Umbilical cord (tissue), 2 donors: ENCODE measurements at places on chromosomes 13 and 19. TPM values are rescaled to one million over a fixed set of nuclear protein-coding genes. Genes with fewer than 3 reads are reported as not detected.

GRCh38 chr13:90934741-90935140, 412.7 kb upstream of the MIR17HG start:
- DNase-seq, result no peak

GRCh38 chr13:41458761-41459431, 1.5 kb downstream of the RGCC start:
- no peak for DNase-seq

DNA sequence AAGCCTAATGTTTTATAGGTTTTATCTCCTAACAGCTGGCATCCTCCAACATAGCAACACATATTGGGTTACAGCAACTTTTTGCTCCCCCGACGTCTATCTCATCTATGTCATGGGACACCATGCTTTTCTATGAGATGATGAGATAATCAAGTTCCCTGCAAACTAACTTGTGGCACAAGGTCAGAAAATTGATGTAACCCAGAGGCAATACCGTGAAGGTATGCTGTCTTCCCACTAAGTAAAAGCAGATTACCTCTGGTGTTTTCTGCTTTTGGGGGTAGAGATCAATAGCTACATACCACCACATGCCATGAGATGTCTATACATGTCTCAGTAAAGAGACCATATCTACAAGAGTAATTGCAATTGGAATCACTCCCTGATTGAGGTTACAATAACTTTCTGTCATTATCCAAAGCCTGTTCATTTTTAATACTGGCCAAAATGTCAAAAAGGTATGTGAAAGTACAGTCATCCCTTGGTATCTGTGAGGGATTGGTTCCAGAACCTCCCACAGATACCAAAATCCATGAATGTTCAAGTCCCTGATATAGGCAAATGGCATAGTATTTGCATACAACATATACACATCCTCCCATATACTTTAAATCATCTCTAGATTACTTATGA, 131.3 kb downstream of the CYSLTR2 start:
- DNase-seq, result no peak

Gene LGALS7B
- 139 TPM for total RNA-seq

Gene MAST1
- 2.2 TPM for total RNA-seq

DNA sequence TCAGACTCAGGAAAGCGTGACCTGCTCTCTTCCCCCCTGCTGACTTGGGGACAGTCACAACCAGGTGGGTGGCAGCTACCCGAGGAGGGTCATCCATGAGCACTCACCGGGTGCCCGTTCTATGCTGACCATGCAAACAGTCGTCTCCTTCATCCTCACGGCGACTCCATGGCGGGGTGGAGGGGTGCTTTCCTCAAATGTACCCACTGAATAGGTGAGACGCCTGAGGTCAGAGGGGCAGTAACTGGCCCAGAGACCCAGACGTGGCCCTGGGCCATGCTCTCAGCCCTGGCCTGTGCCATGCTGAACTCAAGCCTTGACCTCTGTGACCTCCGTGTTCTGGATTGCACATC, 59.2 kb upstream of the TPM4 start:
- no peak for DNase-seq

DNA sequence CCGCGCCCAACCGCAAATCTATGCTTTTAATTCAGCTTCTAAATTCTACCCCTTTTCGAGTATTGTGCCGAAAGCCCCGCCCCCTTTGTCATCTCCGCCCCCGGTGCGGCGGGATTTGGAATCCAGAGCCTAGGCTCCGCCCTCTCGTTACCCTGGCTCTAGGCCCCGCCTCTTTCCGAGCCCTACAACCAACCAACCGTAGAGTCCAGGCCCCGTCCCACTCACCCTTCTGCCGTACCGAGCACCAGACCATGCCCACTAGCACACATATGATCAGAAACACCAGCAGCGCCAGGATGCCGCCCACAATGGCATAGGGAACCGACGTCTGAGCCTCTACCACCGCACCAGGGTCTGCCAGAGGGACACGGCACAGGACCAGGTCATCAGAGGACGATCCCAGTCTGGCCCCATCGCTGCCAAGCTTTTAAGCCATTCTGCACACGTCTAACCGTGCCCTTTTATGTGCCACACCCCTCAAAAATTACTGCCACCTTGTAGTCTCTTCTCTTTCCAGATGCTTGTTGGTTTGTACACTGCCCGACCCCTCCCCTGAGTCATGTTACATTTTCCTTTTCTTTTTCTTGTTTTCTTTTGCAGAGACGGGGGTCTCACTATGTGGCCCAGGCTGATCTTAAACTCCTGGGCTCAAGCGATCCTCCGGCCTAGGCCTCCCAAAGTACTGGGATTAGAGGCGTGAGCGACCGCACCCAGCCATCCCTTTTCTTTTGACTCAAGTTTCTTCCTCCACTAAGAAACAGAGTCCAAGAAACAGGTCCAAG, 4.7 kb upstream of the ZNF428 start:
- no peak for DNase-seq

DNA sequence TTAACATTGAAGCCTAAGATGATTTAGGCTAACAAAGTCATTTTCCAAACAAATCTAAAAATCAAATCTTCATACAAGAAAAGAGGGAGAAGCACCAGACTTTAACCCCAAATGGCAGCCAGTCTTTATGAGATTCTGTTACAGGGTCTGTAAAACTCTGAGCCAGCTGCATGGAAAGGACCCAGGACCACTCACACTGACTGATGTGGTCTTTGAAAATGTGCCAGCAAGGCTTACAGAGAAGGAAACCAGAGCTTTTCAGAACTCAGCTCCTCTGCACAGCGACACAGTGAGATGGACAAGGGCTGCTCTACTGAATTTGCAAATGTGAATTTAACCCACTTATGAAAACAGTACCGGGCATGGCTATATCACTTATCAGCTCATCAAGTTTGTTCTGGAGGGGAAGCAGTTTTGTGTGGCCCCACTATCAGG, 98.8 kb upstream of the SERP2 start:
- DNase-seq, result peak; percentile 65

Gene NUMBL
- 27.2 TPM for total RNA-seq

DNA sequence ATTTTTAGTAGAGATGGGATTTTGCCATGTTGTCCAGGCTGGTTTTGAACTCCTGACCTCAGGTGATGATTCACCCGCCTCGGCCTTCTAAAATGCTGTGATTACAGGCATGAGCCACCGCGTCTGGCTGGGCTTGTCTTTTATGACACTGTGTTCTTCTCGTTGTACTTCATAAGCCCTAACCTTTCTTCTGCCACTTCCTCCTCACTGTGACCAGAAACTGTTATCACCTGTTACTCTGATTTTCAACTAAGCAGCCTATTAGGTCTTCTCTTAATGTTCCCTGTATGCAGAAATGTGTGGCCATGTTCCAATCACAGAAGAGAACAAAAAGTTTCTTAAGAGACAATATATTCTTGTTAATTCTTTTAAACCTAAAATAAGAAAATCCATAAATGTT, 16.4 kb downstream of the ZNF790 start:
- DNase-seq, result no peak

- peak; percentile 77 for DNase-seq
Observed at GRCh38 chr13:33452873-33453517, 167.4 kb upstream of the STARD13 start.

- DNase-seq, result no peak
Observed at GRCh38 chr13:50936679-50937078, 27.1 kb downstream of the RNASEH2B start.

GRCh38 chr19:35223084-35223790, 5.3 kb downstream of the FAM187B start:
- DNase-seq, result no peak

Gene KIR3DL2
- total RNA-seq, result 0.72 TPM

DNA sequence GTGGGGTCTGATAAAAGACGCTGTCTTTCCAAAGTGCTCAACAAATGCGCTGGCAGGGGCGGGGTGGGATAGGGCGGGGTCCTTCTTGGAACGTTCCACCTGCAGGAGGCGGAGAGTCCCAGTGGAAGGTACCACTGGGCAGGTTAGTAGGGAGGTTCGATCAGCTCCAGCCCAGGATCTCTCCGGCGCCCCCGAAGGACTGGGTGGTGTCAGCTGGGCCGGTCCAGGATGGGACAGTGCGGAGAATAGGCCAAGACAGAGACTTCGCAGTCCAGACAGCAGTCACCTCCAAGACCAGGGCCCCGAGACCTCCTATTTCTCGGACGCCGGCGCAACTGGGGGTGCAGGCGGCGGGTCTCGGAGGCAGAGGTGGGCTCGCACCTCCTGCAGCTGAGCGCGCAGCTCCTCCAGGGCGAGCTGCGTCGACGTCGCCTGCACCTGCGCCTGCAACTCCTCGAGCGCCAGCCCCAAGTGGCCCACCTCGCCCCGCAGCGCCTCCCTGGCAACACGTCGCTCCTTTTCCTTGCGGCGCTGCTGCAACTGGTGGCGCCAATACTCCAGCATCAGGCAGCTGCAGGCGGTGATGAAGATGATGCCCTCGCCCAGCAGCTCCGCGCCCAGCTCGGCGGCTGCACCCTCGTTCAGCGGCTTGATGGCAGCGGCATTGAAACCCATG, 21.6 kb downstream of the VASP start:
- DNase-seq, result peak; percentile 44

GRCh38 chr19:49543032-49543431, 15.2 kb downstream of the RCN3 start:
- no peak for DNase-seq

DNA sequence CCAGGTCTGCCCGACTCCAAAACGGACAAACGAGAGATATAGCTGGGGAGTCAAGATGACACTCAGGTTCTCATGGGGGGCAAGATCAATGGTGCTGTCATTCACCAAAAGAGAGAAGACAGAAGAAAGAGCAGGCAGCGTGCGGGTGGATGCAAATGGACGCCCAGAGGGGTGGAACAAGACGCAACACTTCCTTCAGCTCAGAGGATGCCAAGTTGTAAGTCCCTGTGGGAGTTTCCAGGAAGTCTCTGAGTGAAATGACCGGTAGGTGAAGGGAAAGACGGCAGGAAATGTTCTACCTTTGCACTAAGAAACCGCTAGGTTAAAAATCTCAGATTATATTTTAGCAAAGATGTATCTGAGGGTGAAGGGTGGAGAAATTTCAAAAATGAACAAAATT, 26.5 kb downstream of the TUBGCP3 start:
- no peak for DNase-seq

GRCh38 chr19:31058676-31059340, 290.4 kb downstream of the TSHZ3 start:
- no peak for DNase-seq

Gene PLIN5
- total RNA-seq, result 0.72 TPM

GRCh38 chr13:32669030-32669646, 82.9 kb downstream of the PDS5B start:
- DNase-seq, result peak; percentile 29

Gene DMAC2
- 20.9 TPM for total RNA-seq

- peak; percentile 54 for DNase-seq
Observed at GRCh38 chr13:91017031-91017668, 330.3 kb upstream of the MIR17HG start.

- no peak for DNase-seq
Observed at GRCh38 chr13:79034341-79034740, 371.7 kb downstream of the RBM26 start.

DNA sequence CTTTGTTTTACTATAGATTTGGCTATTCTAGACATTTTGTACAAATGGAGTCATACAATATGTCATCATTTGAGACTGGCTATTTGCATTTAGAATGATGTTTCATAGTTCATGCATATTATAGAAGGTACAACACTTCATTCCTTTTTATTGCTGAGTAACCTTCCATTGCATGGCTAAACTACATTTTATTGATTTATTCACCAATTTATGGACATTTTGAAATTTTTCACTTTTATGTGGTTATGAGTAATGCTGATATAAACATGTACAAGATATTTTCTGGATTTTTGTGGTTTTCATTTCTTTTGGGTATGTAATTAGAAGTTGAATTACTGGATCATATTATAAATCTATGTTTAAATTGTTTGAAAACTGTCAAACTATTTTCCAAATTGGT, 710.3 kb upstream of the SLITRK5 start:
- no peak for DNase-seq

GRCh38 chr13:20136781-20137703, 23.8 kb downstream of the GJA3 start:
- no peak for DNase-seq

- no peak for DNase-seq
Observed at GRCh38 chr13:95323930-95324662, 22.8 kb upstream of the ABCC4 start.

GRCh38 chr19:294341-294945, 3.2 kb upstream of the PLPP2 start:
- DNase-seq, result no peak
